Cortex of kidney (tissue), 1 donor: ENCODE measurements at places on chromosomes 2 and 18.

DNA sequence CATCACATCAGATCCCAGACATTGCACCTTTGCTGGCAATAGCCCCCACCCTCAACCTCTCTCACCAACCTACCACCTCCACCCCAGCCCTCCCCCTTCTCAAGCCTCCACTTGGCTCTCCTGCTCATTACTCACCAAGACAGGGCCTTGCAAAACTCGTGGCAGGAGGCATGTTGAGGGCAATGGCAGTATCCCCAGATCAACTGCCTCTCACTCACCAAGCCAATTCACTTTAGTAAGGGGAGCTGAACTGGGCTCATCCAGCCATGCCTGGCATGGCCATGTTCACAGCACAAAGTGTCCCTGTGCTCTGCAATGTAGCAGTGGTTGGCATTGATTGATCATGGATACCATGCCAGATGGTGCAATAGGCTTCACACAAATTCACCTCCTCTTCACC, 46.3 kb upstream of the TEX51 start:
- no peak for DNase-seq

- no peak for DNase-seq
Observed at GRCh38 chr2:28276076-28276618, 116.5 kb upstream of the FOSL2 start.

DNA sequence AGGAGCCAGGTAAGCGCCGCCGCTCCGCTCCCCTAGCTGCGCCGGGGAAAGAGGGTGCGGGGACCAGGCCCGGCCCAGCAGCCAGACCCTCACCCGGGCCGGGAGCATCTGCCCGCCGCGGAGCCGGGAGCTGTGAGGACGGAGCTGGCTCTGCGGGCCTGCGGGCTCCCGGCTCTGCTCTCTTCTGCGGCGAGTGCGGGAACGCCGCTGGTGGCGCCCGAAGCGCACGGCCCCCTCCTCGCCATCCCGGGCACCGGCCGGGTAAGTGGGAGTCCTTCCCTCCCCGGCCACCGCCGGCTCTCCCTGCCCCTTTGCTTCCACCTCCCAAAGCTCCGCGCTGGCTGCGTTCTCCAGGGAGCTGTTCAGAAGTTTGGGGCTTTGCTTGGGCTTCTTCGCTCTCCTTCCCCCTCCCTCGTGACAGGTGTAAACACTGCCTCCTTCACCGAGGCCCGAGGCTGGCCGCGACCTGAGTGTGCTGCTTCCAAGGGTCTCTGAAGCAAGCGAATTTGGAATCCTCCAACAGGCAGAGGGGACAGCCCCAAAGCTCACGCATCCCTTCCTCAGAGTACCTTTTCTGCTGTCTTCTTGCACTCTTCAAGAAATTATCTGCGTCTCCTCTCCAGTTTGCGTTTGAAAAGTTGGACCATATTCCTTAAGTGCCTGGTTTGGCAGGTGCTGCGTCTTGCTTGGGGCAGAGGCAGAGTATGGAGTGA, 632 bp downstream of the AFTPH start:
- no peak for DNase-seq

GRCh38 chr2:170533156-170533555, 182.0 kb upstream of the SP5 start:
- no peak for DNase-seq

DNA sequence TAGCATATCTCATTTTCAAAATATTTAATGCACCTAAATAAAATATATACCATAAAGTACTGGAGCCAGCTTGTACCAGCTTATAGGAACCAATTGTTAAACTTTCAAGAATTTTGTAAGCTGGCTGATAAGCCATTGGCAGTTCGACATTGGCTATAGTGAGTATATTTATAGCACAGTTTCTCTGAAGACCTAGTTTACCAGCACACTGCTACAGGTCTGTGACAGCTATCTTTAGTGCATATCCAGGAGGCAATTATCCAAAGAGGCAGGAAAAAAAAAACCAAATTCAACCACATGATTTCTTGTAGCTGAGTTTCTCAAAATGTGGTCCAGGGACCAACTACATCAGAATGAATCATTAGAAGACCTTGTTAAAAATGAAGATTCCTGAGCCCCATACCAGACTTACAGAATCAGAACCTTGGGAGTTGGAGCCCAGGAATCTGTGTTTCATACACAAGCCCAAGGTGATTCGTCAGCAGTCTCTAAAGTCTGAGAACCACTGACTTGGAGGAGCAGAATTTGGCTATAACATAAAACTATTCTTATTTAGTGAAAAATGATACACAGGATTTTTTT, 279.0 kb upstream of the NRP2 start:
- DNase-seq, result no peak

GRCh38 chr2:68318914-68319397, 793 bp downstream of the CNRIP1 start:
- DNase-seq, result no peak

DNA sequence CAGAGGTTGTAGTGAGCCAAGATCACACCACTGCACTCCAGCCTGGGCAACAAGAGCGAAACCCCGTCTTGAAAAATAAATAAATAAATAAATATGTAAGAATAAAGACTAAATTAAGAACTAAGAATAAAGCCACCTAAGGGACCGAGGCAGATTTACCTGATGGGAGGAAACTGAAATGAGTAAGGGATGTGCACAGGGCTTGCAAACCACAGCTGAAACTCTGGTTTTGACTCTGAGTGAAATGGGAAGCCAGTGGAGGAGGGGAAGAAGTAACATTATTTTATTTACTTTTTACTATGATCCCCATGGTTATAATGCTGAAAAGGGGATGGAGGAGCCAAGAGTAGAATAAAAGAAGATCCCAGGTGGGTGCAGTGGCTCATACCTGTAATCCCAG, 107.3 kb downstream of the CABYR start:
- DNase-seq, result no peak

- DNase-seq, result no peak
Observed at GRCh38 chr18:25329783-25330182, 22.2 kb downstream of the ZNF521 start.

GRCh38 chr2:170098626-170099312, 79.2 kb upstream of the MYO3B start:
- no peak for DNase-seq

GRCh38 chr2:146388757-146389156, 1456.1 kb upstream of the ACVR2A start:
- no peak for DNase-seq

GRCh38 chr2:201059961-201060755, 11.3 kb downstream of the HYCC2 start:
- no peak for DNase-seq

DNA sequence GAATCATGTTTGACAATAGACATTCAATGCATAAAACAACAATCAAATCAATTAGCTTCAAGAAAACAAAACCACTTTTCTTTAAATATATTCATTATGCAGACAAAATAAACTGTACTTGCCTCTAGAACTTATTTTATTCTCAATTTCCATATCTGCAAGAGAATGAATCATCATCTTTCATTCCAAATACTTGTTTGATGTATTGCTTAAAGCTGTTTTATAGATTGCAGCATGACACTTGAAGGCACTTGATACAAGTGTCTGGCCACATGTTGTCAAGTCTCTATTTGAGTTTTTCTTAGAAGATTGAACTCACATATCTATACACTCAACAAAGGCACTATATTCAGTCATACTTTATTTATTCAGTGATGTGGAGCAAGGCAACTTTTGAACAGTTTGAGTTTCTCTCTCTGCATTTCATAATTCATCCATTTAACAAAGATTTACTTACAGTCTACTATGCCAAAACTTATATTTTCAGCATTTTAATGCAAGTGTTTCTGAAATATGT, 38.7 kb upstream of the DDX18 start:
- no peak for DNase-seq

DNA sequence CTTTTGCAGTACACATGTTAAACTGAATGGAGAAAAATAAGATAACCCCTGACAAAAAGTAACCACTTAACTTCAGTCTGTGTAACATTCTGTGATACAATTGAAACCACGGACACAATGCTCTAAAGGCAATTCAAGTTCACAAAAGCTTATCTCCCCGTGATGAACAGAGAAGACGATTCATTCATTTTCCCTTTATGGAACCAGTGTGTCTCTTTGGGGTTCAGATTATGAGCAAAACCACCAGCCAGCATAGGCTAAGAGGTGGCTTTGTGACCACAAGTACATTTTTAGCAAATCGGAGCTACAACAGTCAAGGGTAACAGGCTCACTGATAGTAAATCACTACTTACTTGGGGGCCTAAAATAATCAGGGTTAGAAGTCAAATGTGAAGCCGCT, 120.6 kb upstream of the SMAD7 start:
- no peak for DNase-seq

- DNase-seq, result no peak
Observed at GRCh38 chr2:128775217-128775913, 456.7 kb upstream of the HS6ST1 start.

DNA sequence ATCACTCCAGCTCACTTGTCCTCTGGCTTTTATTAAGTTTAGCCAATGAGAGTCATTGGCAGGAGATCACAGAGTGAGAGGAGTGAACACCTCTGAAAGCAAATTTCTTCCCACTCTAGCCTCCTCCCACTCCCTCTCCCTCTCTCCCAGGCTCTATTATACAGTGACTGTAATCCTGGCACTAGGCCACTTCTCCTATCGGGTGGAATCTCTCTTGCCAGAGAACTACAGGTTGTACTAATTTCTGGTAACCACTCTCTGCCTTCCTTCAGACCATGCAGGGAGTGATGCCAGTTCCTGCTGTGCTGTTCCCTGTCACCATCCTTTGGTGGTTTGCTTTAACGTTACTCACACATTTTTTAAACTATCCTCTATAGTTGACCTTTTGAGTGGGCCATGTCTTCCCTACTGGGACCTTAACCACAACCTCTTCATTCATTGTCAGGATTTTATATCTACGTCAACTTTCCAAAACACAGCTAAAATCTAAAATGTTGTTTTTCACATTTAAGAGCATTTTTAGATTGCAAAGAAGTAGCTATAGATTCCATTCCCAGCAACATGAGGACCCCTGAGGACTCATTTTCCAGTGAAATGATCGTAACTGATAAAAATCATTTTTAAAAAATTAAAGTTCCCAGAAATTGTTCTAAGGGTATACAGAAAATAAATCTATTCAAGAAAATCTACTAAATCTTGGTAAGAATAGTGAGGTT, 217.1 kb downstream of the MREG start:
- no peak for DNase-seq

- DNase-seq, result no peak
Observed at GRCh38 chr2:141137122-141137693, 993.6 kb downstream of the LRP1B start.

- DNase-seq, result no peak
Observed at GRCh38 chr2:5022061-5022460, 670.1 kb upstream of the SOX11 start.

GRCh38 chr2:187655001-187655400, 100.8 kb upstream of the TFPI start:
- no peak for DNase-seq

GRCh38 chr2:233849607-233850271, 4.6 kb downstream of the HJURP start:
- no peak for DNase-seq

GRCh38 chr2:217652761-217653639, 349.8 kb downstream of the TNS1 start:
- DNase-seq, result no peak

- no peak for DNase-seq
Observed at GRCh38 chr2:236724200-236724599, 154.6 kb downstream of the ACKR3 start.

DNA sequence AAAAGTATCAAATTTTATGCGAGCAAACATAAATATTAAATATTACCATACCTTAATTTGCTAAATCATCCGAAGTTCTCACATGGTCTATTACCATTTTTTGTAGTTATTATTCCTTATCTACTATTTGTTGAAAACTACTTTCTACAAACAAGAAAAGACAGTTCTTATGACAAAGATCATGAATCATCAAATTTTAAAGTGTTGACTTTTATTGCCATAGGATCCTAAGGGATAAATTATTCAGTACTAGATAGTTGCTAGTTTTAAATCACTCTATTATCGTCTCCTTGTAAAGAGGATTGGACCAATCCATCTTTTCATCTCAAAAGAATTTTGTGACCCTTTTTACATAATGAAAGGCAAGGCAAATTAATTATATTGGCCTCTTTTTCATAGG, 523.6 kb upstream of the TMEFF2 start:
- no peak for DNase-seq

GRCh38 chr2:156955701-156956100, 301.8 kb upstream of the GALNT5 start:
- DNase-seq, result no peak
